ENCODE measurements at places on chromosomes 7 and 10. TPM values are rescaled to one million over a fixed set of nuclear protein-coding genes. Genes with fewer than 3 reads are reported as not detected.

Gene DRGX
- not detected for total RNA-seq

Gene SPDYE11
- not detected for total RNA-seq

Gene PBLD
- total RNA-seq = 5.3 TPM

Gene RINT1
- 15.2 TPM for total RNA-seq

Gene COMTD1
- 30.3 TPM for total RNA-seq

- no peak for DNase-seq
These were observed 73.2 kb downstream of the TNS3 start for GRCh38 chr7:47508389-47509380.

GRCh38 chr7:157545681-157546060 lies 208.9 kb downstream of the DNAJB6 start:
- no peak for DNase-seq

- DNase-seq = no peak
These were observed 82.7 kb upstream of the WIPF3 start for GRCh38 chr7:29723599-29723998.

DNA sequence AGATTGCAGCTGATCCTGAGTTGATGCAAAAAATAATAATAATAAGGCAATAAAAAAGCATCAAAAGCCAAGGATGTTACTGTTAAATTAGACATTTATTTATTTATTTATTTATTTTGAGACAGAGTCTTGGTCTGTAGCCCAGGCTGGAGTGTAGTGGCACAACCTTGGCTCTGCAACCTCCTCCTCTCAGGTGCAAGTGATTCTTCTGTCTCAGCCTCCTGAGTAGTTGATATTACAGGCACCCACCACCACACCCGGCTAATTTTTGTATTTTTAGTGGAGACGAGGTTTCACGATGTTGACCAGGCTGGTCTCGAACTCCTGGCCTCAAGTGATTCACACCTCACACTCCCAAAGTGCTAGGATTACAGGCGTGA lies 465.5 kb upstream of the NRP1 start:
- no peak for DNase-seq

GRCh38 chr7:157658851-157659412 lies 322.1 kb downstream of the DNAJB6 start:
- DNase-seq = no peak

DNA sequence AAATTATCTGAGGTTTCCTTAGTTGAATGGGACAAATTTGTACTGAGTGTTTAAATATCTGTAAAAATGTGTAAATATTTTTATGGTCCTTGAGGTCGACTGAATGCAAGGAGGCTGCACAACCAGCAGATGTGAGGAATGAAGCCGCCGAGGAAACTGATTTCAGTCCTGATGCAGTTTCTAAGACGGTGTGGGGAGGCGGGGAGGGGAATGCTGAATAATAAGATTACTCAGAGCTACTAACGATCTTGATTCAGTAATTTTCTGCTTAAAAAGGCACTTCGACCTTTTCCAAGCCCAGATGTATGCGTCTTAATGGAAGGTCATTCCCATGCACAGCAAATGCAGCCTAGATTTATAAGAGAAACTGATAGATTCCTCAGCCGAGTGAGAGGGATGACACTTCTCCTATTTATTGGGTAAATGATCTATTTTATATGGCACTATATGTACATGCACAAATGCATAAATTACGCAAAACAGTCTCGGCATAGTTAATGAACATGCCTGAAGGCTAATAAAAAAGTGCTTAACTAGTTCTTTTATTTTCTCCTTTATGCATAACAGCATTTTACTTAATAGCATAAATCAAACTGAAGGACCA lies 167.6 kb upstream of the PITRM1 start:
- no peak for DNase-seq

GRCh38 chr7:28199021-28199510 lies 18.5 kb upstream of the JAZF1 start:
- DNase-seq = no peak

- no peak for DNase-seq
These were observed 9.2 kb downstream of the EGFR start for GRCh38 chr7:55028011-55028410.

- DNase-seq = no peak
These were observed 19.0 kb upstream of the PFKP start for GRCh38 chr10:3048119-3049019.

DNA sequence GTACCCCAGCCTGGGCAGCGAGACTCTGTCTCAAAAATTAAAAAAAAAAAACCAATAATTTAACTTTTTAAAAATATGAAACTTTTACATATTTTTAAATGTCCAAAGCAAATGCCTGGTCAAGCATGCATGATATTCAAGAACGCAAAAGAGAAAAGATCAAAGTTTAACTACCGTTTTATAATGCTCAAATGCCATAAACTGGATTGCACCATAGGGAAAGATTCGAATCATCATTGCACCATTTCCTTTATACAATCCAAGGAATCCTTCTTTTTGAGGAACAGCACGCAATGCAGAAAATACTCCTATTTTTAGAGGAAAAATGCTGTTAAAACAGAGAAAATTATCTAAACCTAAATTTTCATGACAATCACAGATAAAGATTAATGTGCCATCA lies 20.9 kb downstream of the SLC25A16 start:
- no peak for DNase-seq

- DNase-seq = no peak
These were observed 17.9 kb downstream of the PDK4 start for GRCh38 chr7:95578299-95578855.

DNA sequence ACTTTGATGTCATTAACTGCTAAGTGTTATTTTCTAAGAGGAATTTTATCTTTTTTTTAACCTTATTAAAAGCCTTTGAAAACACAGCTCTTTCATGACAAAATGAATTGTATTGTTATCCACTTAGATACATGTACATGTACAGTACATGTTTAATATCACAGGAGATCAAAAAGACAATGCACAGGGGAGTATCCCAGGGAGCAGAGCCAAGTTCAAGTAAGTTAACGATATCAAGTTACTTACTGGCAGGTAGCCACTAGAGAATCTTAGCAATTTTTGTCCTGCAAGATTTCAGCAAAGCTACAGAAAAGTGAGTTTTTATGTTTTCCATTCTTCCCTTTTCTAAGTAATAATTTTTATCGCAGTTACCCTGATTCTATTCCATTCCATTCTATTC lies 33.9 kb upstream of the ARL4A start:
- no peak for DNase-seq

GRCh38 chr7:11026452-11027359 lies 53.0 kb downstream of the PHF14 start:
- DNase-seq = no peak

- DNase-seq = peak; percentile 71
These were observed 34.0 kb downstream of the TMEM270 start for GRCh38 chr7:73894733-73895551.

DNA sequence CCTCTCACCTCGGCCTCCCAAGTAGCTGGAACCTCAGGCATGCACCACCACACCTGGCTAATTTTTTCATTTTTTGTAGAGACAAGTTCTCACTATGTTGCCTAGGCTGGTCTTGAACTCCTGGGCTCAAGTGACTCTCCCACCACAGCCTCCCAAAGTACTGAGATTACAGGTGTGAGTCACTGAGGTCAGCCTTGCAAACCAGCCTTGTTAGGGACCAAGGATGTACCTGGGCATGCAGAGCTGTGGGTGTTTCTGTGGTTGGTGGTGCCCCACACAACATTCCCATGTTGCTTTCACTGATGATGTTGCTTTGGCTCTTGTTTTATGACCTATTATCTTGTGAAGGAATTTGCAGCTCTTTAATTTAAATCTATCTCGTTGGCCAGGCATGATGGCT lies 54.8 kb downstream of the OTUD1 start:
- no peak for DNase-seq

DNA sequence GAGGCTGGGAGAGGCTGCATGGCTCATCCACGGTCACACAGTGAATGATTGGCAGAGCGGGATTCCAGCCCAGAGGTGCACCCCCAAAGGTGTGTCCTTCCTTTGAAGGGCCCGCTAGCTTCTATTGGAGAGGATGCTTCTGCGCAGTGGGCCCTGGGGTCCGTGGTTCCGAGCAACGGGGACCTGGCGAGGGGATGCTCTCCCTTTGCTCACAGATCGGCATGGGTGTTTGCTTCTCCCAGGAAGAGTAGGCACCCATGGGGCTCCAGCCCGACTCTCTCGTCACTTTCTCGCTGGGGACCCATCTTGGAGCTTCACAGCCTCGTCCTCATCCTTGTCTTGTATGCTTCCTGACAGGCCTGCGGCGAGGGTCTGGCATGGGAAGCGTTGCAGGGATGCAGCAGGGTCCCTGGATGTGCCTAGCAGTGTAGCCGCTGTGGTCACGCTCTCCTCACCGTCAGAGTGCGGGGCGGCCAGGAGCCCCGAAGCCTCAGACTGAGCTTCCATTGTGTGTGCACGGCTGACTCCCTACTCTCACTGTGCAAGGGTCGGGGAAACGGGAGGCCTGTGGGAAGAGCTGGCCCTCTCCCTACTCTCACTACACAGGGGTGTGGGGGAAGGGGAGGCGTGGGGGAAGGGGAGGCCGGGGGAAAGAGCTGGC lies 538.5 kb upstream of the FOXK1 start:
- no peak for DNase-seq

GRCh38 chr7:20597339-20597738 lies 18.1 kb upstream of the ABCB5 start:
- DNase-seq = no peak

- no peak for DNase-seq
These were observed 89.6 kb downstream of the FOXL3 start for GRCh38 chr7:379456-380138.

GRCh38 chr7:73738220-73738611 lies 386 bp downstream of the ABHD11 start:
- peak; percentile 61 for DNase-seq

DNA sequence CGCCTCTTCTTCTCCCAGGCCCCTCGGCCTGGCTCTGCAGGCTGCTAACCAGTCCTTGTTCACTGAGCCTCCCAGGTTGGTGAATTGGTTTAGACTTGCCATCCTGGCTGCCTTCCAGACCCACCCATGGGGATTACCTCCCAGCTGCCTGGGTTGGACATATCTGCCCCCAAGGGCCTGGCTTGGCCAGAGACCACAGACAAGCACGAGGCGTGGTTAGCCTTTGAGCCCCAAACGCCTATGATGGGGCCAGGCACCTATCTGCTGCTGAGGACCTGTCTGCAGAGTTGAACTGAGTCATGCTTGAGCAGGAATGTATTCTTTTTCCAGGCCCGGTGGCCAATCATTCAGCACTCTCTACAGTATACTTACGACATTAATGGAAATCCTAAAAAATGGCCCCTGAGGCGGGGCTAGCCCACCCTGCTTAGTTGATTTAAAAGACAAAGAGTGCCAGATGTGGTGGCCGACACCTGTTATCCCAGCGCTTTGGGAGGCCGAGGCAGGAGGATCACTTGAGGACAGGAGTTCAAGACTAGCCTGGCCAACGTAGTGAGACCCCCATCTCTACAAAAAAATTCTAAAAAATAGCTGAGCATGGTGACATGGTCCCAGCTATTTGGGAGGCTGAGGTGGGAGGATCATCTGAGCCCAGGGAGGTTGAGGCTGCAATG lies 361.5 kb downstream of the FRMD4A start:
- no peak for DNase-seq

DNA sequence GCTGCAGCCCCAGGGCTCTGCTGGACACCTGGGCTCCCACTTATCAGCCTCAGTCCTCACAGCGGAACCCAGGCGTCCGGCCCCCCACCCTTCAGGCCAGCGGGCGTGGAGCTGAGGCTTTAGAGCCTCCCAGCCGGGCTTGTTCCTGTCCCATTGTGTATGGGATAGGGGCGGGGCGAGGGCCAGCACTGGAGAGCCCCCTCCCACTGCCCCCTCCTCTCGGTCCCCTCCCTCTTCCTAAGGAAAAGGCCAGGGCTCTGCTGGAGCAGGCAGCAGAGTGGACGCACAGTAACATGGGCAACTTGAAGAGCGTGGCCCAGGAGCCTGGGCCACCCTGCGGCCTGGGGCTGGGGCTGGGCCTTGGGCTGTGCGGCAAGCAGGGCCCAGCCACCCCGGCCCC lies 2.7 kb downstream of the NOS3 start:
- peak; percentile 79 for DNase-seq

Measured in heart right ventricle (tissue), 16 donors.